ENCODE measurements at places on chromosomes 16 and 17.

DNA sequence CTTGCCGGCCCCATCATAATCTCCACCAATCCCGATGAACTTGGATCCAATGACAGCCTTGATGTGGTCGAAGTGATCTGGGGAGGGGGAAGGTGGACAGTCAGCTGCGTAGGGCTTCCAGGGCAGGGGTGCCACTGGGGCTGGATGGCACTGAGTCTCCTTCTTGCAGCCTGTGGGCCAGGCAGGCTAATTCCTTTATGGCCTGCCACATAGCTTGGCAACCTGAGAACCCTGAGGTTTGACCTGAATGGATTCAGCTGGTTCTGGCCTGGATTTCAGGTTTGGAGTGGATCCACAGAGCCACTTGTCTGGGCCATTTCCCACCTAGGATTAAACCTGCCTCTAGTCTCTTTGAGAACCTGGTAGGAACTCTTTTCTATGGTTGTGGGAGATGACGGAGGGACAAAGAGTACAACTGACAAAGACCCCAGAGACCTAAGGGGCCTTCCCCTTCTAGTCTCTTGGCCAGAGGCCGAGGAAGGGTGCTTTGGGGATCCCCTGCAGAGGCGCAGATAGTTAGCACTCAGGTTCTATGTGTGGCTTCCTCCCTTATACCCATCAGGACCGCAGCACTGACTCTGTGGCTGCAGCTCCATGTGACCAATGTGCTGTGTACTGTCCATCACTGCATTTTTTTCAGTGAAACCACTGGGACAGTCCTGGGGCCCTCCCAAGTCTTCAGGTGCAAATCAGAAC is 9.2 kb upstream of the DPEP3 start:
- DNase-seq: no peak

DNA sequence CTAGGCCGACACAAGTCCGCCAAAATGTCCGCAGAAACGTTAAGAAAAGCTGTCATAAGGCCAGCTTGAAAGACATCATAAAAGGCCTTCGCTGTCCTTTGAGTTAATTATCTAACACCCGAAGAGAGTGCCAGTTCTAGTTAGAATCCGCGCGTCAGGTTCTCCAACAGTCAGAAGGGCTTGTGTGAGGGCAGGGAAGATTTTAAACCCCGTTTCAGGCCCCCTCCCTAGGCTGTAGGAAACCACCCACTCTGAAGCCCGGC is 729 bp upstream of the CLTC start:
- DNase-seq: no peak

DNA sequence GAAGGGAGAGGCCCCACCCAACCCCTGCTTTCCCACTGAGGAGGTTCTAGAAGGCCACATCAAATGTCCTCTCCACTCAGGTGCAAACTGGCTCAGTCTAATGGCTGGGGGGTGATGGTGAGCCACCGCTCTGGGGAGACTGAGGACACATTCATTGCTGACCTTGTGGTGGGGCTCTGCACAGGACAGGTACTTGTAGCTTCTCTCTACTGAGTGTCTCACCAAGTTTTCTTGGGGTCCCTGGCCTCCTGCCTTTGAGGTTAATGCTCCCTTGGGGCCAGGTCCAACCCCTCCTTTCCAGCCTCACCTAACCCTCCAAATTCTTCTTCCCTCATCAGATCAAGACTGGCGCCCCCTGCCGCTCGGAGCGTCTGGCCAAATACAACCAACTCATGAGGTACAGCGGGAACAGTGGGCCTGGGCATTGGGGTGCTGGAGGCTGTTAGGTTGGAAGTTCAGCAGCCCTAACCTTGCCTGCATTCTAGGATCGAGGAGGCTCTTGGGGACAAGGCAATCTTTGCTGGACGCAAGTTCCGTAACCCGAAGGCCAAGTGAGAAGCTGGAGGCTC is 5.7 kb downstream of the ENO3 start:
- no peak for DNase-seq

- DNase-seq: peak; percentile 45
Measured at GRCh38 chr17:6815775-6816174, 15.8 kb downstream of the TEKT1 start.

DNA sequence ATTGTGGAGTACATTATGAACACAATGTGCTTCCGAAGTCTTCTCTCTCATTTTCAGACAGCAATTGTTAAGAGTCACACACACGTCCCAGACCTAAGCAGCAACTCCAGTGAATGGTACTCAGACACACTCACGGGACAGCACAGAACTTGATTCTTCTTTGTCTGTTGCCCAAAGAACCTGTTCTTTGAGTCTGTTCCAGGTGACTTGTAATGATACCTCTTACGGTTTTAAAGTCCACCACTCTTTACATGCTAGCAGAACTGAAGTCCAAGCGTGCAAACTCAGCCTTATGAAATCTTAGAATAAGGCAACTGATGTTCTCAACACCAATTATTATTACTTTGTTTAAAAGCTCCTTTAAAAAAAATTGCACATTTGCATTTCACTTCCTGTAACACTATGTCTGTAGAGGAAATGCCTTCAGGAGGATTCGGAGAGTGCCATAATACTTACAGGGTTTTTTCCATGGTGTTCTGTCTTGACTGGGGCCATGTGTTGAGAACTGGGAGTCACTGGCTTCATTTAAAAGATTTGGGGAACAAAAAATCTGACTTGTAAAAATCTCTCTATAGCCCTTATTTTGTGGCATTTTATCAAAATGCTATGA is 48.1 kb downstream of the MARF1 start:
- DNase-seq: no peak

DNA sequence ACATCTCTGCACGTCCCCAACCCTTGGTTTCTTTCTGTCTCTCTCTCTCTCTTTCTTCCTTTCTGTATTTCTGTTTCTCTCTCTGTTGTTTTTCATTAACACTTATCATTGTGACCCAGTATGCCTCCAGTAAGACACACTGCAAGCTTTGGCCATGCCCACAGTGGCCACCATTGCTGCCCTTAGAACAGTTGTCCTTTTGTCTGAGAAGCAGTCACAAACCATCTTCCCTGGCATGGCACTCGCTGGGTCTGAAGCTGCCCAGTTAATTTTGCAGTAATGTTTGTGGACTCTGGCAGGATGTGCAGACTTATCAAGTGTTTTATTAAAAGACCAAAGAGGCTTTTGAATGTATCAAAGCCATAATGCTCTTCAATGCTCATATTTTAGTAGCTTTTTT is 146.9 kb downstream of the MSI2 start:
- no peak for DNase-seq

- DNase-seq: peak; percentile 25
Measured at GRCh38 chr17:78412403-78412802, 34.0 kb downstream of the PGS1 start.

GRCh38 chr17:34763728-34764665 is 184.6 kb downstream of the TMEM132E start:
- DNase-seq: peak; percentile 51

DNA sequence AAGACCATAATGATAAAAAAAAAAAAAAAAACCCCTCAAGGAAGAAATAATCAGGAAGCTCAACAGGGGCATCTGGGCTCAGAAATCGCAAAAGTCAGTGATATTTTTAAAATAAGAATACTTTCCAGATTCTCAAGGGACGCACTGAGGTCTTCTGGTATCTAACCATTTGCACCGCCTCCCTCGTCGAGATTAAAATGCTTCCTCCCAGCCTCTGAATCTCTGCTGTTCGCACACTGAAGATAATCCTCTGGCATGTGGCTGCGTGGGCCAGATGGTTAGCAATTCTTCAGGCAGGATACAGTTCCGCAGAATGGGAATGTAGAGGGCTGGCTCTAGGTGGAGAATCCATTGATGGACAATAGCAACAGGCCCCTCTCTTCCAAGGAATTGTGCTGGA is 211.7 kb upstream of the CDH5 start:
- no peak for DNase-seq

- peak; percentile 52 for DNase-seq
Measured at GRCh38 chr17:64964796-64965195, 45.5 kb upstream of the LRRC37A3 start.

DNA sequence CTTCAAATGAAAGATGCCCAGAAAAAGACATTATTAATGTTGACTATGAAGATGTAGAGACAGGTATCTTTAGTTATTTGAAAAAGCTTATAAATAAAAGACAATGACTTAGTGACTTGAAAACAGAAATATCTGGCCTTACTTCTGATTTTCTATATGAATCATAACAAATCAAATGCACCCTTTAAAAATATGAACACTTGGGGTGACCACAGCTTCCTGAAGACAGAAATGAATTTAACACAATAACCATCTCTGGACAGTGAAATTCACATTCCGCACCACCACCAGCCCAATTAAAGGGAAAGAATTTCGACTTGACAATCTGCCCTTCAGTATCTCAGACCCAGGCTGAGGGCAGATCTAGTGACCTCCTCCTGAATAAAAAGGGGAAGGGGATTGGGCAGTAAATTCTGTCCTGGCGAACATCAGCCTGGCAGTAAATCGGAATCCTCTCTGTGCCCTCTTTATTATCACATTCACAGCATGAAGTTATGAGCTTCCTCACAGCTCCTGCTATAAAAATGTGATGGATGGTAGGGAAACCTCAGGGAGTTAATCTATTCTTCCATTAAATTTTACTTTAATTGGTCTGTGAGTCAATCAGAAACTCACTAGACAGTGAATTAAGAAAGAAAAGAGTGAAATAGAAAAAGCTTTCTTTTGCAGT is 131.5 kb downstream of the SNX11 start:
- no peak for DNase-seq

DNA sequence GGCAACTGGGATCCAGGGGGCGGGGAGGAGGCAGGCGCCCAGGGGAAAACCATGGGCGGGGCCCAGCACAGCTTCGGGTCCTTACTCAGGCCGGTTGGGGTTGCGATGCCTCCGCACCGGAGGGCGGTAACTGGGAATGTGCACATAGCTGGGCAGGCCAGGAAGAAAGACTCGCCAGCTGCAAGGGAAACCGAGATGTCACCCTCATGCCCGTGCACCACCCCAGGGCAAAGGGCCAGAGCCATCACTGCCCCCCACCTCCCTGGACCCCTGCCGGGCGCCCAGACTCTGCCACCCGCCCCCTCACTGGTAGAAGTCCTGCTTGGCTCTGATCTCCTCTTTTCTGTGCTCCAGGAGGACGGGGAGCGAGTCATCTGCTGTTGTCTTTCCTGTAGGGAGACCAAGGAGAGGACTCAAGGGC is 6.7 kb downstream of the ALOX12B start:
- DNase-seq: no peak

DNA sequence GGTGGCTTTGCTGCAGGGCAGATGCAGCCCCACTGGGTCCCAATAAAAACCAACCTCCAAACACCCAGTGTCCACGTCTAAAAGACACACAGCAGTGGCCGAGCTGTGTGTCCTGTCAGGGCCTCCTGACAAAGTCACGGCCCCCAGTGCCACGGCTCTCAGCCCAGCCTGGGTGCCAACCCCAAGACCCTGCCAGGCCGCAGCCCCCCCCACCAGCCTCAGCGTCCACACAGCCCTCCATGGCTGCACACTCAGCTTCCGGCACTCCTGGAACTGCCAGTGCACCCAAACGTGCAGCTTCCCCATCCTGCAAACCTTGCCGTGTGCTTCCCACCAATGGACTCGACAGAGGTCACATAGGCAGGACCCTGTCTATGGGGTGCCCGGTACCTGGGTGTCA is 3.6 kb upstream of the CCDC154 start:
- DNase-seq: no peak

DNA sequence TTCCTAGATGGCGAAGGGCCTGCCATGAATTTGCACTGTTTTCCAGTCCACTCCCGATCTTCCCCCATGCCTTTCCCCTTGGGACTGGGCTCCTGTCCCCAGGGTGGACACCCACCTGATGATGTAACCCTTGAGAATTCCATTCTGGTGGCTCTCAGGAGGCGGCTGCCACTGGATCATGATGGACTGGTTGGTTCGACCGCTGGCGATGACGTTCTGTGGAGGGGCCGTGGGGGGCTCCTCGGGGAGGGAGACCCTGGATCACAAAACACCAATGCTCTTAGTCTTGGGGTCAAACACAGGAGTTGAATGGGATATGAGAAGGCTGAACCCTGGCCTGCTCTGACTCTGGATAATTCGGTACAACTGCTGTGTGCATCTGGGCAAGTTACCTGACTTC is 107.2 kb upstream of the CDC42EP4 start:
- DNase-seq: no peak

GRCh38 chr16:12170103-12171040 is 193.8 kb downstream of the SNX29 start:
- no peak for DNase-seq

DNA sequence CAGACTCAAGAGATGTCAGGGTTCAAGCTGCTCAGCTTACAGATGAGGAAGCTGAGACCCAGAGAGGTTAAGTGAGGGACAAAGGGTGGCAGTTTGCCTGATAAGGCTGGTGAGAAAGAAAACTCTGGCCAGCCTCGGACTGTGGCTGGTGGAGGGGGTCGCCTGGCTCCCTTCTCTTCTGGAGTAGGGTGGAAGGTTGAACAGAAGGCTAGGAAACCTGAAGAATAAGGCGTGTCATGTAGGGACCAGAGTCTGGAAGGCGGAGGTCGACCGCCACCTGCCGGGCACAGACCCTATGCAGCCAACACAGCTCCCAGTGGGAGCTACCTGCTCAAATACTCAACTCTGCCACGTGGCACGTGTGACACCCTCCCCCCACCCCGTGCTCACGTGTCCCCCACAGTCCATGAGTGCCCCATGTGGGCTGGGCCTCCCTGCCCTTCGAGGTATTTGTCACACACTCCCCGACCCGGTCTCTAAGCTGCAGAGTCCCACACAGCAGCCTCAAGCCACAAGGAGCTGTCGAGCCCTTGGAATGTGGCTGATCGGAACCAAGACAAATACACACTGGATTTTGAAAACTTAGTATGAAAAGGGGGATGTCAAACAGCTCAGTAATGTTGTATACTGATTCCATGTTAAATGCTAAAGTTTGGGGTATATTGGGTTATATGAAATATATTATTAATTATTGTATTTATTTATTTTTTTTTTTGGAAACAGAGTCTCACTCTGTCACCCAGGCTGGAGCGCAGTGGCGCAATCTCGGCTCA is 11.8 kb downstream of the HID1 start:
- peak; percentile 62 for DNase-seq

GRCh38 chr17:21674242-21674731 is 18.0 kb upstream of the KCNJ18 start:
- no peak for DNase-seq

DNA sequence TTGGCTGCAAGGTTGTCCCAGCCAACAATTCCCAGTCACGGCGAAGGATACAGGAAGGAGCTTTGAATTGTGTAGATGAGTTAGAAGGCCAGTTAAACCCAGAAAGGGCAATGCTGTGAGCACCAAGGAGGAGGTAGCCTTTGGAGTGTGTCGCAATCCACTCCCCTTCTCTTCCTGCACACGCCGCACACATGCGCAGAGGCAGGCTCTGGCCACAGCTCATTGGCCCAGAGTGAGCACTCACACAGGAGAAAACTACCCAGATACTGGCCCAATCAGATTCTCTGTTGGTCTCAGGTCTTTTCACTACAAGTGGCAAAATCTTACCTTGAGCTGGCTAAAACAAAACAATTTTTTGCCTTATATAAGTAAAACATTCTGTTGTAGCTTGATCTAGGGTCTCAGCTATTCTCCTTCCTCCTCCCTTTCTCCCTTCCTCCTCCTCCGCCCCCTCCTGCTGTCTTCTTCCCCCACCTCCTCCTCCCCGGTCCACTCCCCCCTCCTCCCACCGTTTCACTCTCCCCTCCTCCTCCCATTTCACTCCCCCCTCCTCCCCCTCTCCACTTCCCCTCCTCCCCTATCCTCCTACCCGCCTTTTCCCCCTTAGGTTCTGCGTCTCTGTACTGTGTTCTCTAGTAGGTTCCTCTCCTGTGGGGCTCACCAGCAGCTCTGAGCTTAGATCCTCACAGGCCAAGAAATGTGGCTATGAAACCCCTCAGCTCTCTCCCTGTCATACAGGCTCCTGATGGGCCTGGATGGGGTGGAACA is 344.9 kb downstream of the CPPED1 start:
- DNase-seq: peak; percentile 60

Measured in kidney tubule cell (primary cell).